ENCODE measurements at places on chromosomes 2 and 18.

DNA sequence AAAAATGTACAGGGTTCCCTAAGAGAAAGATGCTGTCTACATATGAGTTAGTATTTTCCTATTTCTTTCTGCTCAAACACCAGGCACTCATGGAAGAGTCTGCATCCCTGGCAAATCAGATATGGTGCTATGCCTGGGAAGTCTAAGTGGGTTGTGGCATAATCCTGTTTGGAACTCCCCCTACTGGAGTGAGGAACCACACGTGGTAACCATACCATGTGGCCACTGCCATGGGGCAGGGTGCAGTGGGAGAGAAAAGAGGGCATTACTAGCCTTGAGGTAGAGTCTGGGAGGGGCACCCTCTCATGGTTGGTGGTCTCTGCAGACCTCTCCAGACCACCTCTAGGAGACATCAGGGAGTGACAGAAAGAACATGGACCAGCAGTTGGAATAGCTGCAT, 257.9 kb upstream of the ATP5MC3 start:
- no peak for DNase-seq

DNA sequence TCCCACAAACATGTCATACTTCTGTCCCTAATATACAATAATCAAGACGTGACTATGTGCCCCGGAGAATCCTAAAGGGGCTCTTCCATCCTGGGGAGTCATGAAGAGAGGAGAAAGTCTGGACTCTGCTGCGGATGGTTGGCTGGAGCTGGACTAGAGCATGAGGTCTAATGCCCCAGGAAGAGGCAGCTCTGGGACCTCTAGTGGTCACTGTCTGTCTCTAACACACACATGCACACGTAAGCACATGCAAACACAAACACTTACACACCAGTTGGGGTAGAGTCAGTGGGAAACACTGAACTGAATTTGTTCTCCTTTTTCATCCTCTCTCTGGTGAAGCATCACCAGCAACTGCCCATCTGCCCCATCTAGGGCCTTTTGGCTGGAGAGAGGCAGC, 271.6 kb downstream of the TDRD15 start:
- no peak for DNase-seq

DNA sequence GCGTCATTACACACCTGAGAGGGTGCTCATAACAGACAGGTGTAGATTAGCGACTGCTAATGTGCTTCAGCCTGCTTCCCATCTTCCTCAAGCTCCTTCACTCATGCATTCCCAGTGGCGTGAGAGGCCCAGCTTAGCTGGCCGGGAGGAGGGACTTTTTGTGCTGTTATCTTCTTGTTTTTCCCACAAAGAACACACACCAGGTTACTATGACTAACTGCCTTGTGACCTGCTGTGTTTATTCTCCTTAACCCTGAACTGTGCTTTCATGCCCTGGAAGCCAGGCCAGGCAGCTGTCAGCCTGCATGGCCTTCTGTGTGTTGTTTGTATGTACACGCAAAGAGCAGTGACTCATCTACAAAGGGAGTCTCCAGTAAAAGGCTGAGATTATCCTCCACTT, 143.8 kb downstream of the PIEZO2 start:
- no peak for DNase-seq

- no peak for DNase-seq
Measured at GRCh38 chr18:46297621-46298020, 193.4 kb downstream of the HAUS1 start.

- no peak for DNase-seq
Measured at GRCh38 chr18:5106730-5107129, 90.3 kb downstream of the AKAIN1 start.

DNA sequence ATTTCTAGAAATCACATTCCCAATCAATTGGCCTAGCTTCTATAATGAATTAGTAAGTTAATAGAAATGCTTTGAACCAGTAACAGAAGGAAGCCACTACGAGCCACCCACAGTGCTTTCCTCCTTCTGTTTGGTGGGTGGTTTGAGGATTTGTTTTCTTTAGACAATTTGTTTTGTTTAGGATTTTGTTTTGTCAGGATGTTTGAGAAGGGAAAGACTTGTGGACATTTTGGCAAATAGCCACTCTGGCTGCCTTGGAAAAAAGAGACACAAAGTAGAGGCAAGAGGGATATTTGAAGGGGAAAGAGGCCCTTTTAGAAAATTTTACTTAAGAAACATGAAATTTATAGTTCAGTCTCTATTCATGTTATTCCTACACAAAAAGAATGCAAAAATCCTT, 47.7 kb downstream of the TANK start:
- no peak for DNase-seq

DNA sequence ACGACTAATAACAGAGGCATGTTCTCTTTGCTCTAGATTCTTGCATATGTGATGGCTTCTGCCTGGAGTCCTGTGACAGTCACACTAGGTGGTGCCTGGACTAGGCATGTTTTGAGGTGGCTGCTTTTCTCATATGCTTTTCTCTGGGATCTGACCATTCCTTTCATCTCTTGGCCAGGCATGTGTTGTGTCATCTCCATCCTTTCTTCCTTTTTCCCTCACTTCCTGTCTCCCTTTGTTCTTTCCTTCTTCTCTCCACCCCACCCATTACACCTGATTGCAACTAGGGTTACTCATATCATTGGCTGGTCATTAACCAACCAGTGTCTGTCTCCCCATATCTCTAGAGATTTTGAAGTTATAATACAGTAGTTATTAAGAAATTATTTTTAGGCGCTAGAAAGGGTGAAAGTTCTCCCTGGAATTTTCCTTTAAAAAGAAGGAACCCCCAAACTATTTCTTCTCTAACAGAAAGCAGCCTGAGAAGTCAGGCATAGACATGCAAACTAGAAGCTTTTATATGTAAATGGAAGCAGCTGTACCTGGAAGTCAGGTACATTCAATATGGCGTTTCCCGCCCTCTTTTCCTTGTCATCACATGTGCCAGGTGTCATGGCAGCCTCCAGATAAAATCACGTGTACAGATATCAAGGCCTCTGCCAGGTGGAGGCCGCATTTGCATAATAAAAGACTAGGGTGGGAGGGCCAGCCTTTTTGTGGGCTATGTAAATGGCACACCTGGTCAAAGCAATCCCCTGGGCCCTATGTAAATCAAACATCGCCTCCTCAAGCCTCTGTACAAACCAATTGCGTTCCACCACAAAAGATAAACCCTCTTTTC, 220.4 kb upstream of the MEX3C start:
- DNase-seq, result no peak

GRCh38 chr2:102041351-102041750, 49.6 kb downstream of the IL1R2 start:
- no peak for DNase-seq

GRCh38 chr2:125983364-125983763, 672.6 kb upstream of the GYPC start:
- DNase-seq, result no peak

GRCh38 chr2:202172439-202173211, 65.8 kb downstream of the SUMO1 start:
- DNase-seq, result no peak

DNA sequence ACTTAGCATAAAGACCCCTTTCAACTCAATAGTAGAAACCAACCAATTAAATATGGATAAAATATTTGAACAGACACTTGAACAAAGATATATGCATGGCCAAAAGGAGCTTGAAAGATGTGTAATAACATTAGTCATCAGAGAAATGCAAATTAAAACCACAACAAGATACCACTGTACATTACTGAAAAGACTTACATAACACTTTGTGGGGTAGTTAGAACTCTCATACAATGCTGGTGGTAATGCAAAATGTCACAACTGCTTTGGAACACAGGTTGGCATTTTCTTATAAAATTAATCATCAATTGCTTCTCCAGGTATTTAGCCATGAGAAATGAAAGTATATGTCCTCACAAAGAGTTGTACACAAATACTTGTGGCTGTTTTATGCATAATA, 60.7 kb downstream of the TTC27 start:
- DNase-seq, result no peak

DNA sequence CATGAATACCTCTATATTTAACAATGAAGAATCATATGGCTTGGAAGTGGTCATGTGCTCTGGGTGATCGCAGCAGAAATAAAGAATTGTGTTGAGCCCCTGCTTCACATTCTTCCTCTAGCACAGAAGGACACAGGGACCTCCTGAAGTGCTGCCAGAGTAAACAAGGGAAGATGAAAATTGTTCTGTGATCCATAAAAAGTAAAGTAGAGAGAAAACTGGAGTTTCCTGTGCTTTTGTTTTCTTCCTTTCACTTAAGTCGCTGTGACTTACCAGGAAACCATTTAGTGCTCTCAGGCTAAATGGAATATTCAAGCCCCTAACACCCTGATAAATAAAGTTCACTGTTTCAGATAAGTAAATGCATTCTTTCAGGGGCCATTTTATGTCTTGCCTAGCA, 1173.6 kb upstream of the CHAC2 start:
- DNase-seq, result no peak

- no peak for DNase-seq
Measured at GRCh38 chr2:54671875-54672589, 51.4 kb upstream of the EML6 start.

DNA sequence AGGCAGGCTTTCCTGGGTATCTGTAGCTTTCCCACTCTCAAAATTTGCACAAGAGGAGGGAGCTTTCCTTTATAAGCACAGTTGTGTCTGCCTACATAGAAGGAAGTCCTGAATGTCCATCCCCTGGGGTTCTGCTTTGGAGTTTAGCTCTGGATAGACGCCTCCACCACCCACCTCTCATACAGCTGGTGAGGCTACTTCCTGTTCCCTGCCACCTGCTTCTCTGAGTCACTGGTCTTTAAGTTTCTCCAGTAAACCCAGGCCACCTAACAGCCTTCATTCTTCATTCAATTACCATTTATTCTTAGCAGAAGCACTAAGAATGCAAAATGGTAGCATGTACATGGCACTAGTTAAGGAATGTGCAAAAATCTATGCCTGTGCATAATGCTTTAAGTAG, 407.8 kb downstream of the CDH2 start:
- no peak for DNase-seq

- DNase-seq, result no peak
Measured at GRCh38 chr2:37554155-37554510, 117.3 kb downstream of the CDC42EP3 start.

DNA sequence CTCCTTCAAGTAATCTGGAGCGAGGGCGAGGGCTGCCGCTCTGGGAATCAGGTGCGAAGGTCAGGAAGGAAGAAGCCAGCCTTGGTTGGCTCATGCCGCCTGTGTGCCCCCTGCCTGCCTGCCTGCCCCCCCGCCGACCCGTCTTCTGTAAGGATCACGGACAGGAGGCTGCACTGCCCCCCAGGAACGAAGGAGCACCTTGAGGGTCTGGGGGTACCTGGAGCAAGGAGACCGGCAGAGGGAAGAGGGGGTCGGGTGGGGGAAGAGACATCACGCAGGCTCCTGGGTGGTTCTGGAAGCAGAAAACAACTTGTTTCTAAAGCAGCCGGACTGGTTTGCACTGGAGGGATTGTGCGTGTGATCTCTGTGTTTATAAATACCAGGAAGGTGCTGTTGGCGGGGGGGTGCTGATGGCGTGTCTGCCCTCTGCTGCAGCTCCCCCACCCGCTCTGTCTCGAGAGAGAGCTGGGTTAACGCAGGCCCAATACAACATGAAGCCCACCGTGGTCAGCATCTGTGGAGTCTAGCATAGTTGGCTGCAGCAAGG, 1.7 kb downstream of the FOSL2 start:
- peak; percentile 46 for DNase-seq

DNA sequence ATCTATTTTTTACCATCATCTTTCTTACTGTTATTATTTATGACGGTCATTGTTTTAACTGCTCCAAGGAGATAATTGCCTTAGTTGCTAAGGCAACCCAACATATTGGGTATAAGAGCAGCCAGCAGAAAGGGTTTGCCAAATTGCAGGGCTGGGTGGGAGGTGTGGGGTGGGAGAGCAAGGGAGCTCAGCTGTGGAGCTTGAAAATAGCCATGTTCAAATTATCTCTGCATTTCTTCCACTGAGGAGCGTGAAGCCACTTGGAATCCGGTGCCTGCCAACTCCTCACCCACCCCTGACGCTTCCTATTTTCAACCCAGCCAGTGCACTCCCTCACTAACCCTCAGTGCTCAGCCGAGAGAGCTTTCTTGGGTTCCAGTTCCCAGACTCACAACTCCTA, 60.8 kb downstream of the SETBP1 start:
- no peak for DNase-seq

GRCh38 chr2:227890495-227891079, 19.2 kb downstream of the DAW1 start:
- peak; percentile 64 for DNase-seq

DNA sequence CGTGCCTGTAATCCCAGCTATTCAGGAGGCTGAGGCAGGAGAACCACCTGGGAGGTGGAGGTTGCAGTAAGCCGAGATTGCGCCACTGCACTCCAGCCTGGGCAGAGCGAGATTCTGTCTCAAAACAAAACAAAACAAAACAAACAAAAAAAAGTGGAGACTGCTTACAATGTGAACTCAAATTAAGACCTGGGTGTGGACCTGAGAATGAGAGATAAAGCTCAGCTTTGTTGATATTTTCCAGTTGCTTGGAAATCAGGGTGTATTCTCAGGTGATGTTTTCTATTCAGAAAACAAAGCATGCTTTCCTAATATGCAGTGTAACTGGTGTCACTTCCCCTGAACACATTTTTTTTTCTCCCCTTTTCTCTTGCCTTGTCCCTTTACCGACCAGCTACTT, 5.3 kb upstream of the CERS6 start:
- no peak for DNase-seq

- no peak for DNase-seq
Measured at GRCh38 chr2:41483226-41483625, 564.6 kb upstream of the PKDCC start.

- no peak for DNase-seq
Measured at GRCh38 chr2:183993052-183993451, 605.3 kb upstream of the ZNF804A start.

GRCh38 chr2:63667132-63667700, 78.5 kb downstream of the MDH1 start:
- DNase-seq, result no peak

GRCh38 chr18:49886891-49887764, 73.8 kb upstream of the ACAA2 start:
- DNase-seq, result no peak
